Mesothelial cell of epicardium (in vitro differentiated cells): ENCODE measurements at places on chromosomes 7 and 10. TPM values are rescaled to one million over a fixed set of nuclear protein-coding genes. Genes with fewer than 3 reads are reported as not detected.

The CAMK2G gene
- 27.3 to 28.3 TPM (median 27.8 TPM) in 3 replicates for total RNA-seq

The SPDYE6 gene
- total RNA-seq, result not detected in 3 replicates

The EGFR gene
- 16.3 to 19.4 TPM (median 18.6 TPM) in 3 replicates for total RNA-seq

The WEE2 gene
- 0.09 TPM in 1 of 3 replicates, not detected in the others for total RNA-seq

The COPS6 gene
- 96.4 to 103 TPM (median 97.7 TPM) in 3 replicates for total RNA-seq

The AFAP1L2 gene
- total RNA-seq, result 4.0 to 5.7 TPM (median 5.7 TPM) in 3 replicates

The PHKG1 gene
- 1.7 to 2.6 TPM (median 2.6 TPM) in 3 replicates for total RNA-seq

The PTF1A gene
- total RNA-seq, result not detected in 3 replicates

The HILPDA gene
- 25.1 to 27.1 TPM (median 25.6 TPM) in 3 replicates for total RNA-seq

The TMEM213 gene
- total RNA-seq, result not detected in 3 replicates

The PRR15 gene
- 4.9 to 7.2 TPM (median 6.6 TPM) in 3 replicates for total RNA-seq

The SORCS3 gene
- 0.04 to 0.11 TPM (median 0.09 TPM) in 3 replicates for total RNA-seq

The ARHGEF5 gene
- 35.9 to 37.6 TPM (median 37.4 TPM) in 3 replicates for total RNA-seq

The GSTO2 gene
- total RNA-seq, result 11.7 to 13.5 TPM (median 12.7 TPM) in 3 replicates

The SDK1 gene
- 12.8 to 17.2 TPM (median 15.1 TPM) in 3 replicates for total RNA-seq

The PTER gene
- total RNA-seq, result 9.4 to 11.4 TPM (median 10.1 TPM) in 3 replicates

The ZNF273 gene
- total RNA-seq, result 6.7 to 7.6 TPM (median 7.3 TPM) in 3 replicates

The RNF148 gene
- 0.18 TPM in 1 of 3 replicates, not detected in the others for total RNA-seq

The COL1A2 gene
- 2,538 to 2,739 TPM (median 2,734 TPM) in 3 replicates for total RNA-seq

The SEMA3D gene
- total RNA-seq, result 264 to 278 TPM (median 272 TPM) in 3 replicates

The VWC2 gene
- total RNA-seq, result 0.27 to 0.32 TPM (median 0.29 TPM) in 3 replicates

The LIPM gene
- total RNA-seq, result not detected in 3 replicates

The CPN1 gene
- not detected in 3 replicates for total RNA-seq

The CYTH3 gene
- 28.3 to 29.9 TPM (median 29.2 TPM) in 3 replicates for total RNA-seq

The MMD2 gene
- not detected in 3 replicates for total RNA-seq

The ENO4 gene
- 0.97 to 2.6 TPM (median 1.9 TPM) in 3 replicates for total RNA-seq

The MNX1 gene
- total RNA-seq, result not detected in 3 replicates

The PRDX3 gene
- 85.7 to 91.5 TPM (median 86.5 TPM) in 3 replicates for total RNA-seq

The LRRTM3 gene
- total RNA-seq, result 4.6 to 5.6 TPM (median 5.2 TPM) in 3 replicates

The CLCN1 gene
- total RNA-seq, result 0.07 to 0.16 TPM (median 0.11 TPM) in 3 replicates

The CHAT gene
- not detected in 3 replicates for total RNA-seq

The NSUN6 gene
- 21.9 to 25.1 TPM (median 22.2 TPM) in 3 replicates for total RNA-seq

The LLCFC1 gene
- total RNA-seq, result not detected in 3 replicates

The RNF32 gene
- 0.59 to 1.5 TPM (median 1.4 TPM) in 3 replicates for total RNA-seq

The IQUB gene
- 0.72 to 0.97 TPM (median 0.93 TPM) in 3 replicates for total RNA-seq

The TDRD1 gene
- not detected in 3 replicates for total RNA-seq

The ADAM22 gene
- 4.3 to 6.3 TPM (median 4.7 TPM) in 3 replicates for total RNA-seq

The UNCX gene
- not detected in 3 replicates for total RNA-seq

The PNLIPRP2 gene
- not detected in 3 replicates for total RNA-seq

The TLL2 gene
- 1.4 to 1.8 TPM (median 1.6 TPM) in 3 replicates for total RNA-seq

The MRC1 gene
- total RNA-seq, result not detected in 3 replicates

The LRMDA gene
- total RNA-seq, result 2.0 to 3.3 TPM (median 2.7 TPM) in 3 replicates

The SLC26A3 gene
- total RNA-seq, result not detected in 3 replicates

The PRLHR gene
- total RNA-seq, result not detected in 3 replicates

The OR2A42 gene
- 0.09 to 0.50 TPM (median 0.22 TPM) in 3 replicates for total RNA-seq

The PVRIG gene
- total RNA-seq, result not detected in 3 replicates
